ENCODE measurements at places on chromosomes 3 and 15.

DNA sequence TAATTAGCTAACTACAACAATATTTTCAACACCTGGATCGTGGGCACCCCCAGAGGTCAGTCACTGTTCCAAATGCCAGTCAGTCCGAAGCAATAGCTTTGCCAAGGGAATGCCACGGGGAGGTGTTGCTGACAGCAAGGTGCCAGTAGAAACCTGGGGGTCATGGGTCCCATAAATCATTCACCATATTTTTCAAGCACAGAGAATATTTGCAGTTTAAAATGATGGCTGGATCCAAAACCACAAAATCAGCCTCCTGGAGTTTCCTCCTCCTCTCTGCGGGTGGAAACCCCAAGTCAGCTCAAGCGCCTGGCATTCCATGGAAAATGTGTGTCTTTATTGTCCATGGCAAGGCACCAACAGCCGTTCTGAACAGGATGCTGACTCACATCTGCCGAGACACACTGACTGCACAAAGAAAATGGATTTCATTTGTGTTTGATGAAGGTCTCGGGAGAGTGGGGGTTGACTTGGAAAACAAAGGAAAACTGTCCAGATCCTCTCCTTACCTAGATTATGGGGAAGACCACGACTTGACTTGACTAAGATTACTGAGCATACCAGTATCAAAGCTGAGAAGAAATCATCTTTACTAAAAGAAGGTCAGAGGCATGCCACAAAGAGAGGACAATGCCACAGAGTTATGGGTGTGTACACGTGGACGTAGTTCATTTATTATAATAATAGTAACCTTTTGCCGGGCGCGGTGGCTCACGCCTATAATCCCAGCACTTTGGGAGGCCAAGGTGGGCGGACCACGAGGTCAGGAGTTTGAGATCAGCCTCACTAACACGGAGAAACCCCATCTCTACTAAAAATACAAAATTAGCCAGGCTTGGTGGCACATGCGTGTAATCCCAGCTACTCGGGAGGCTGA lies 26.4 kb downstream of the ANXA2 start:
- peak; percentile 100 for DNase-seq

DNA sequence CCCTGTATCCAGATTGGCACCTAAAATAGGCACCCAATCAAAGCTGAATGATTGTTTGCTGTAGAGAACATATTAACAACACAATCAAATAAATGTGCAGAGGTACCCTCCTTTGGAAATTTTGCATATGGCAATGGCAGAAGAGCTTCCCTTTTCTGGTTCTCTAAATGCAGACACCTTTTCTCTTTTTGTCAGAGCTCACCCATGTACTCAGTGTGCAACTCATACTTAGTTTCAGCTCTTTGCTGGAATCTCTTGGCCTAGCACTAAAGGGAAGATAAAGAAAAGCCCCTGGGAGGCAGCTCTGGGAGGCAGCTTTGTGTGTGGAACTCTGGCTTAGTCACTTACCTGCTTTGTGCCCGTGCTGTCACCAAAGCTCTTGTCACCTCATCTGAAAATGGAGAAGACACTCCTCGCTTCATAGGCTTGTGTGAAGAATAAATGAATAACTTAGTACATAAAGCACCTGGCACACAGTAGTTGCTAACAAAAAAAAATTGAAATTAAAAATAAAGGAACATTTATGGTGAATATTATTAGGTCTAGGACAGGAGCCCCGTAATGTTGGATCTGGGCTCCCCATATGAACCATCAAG lies 28.8 kb downstream of the ST6GAL1 start:
- DNase-seq: no peak

- DNase-seq: no peak
These were observed 2.1 kb downstream of the PODXL2 start for GRCh38 chr3:127630811-127631714.

DNA sequence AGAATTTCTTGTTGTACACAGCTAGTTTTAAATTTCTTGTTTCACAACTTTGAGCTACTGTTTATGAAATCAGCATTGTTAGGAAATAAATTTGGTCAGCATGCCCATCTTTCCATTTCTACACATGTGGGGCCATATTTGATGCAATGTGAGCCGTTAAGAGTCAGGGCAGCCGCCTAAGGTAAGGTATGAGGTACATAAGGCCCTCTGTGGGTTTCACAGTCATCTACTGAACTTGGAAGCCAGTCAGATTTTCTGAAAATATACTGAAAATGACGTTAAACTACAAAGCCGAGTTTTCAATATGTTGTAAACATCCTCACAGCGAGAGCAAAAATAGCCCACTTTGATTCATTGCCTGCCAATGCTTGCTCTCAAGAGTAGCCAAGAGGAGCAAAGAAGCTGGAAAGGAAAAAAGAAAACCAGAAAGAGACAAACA lies 94.7 kb upstream of the PDZRN3 start:
- peak; percentile 52 for DNase-seq

GRCh38 chr3:132545471-132545870 lies 51.6 kb upstream of the ACKR4 start:
- peak; percentile 17 for DNase-seq

- DNase-seq: no peak
These were observed 51.0 kb upstream of the TSC22D2 start for GRCh38 chr3:150357140-150357539.

DNA sequence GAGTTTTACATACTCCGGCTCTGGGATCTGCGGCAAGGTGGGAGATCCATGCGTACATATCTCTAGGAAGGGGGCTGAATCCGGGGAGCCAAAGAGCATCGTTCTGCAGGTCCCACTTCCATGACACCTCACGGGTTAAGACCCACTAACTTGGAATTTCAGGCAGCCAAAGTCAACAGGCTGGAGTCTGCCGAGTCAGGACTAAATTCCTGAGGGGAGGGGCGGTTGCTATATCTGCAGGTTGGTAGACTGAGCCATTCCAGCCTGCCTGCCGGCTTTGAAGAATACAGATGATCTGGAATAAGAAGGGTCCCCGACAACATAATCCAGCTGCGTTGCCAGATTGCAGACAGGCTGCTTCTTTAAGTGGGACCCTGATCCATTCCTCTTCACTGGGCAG lies 65.4 kb upstream of the PEX5L start:
- no peak for DNase-seq

- no peak for DNase-seq
These were observed 242.0 kb upstream of the ARRDC4 start for GRCh38 chr15:97718509-97718908.

GRCh38 chr3:73855813-73856212 lies 231.1 kb upstream of the PDZRN3 start:
- no peak for DNase-seq

DNA sequence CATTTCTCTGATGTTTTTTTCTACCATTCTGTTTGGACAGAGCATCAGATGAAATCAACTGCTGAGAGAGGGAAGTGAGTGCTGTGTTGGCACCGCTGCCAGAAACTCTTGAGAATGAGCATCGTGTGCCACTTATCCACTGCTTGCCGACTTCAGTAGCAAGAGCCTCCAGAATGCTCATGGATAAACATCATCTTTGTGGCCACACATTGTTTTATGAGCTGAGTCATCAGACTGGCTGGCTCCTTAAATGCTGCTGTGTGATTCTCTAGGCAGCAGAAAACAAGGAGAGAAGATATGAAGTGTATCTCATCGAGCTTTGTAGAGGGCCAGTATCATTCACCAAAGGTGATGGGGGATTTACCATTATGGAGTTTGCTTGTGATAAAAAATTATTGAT lies 3.4 kb upstream of the DOCK3 start:
- DNase-seq: peak; percentile 98

GRCh38 chr3:10238345-10239183 lies 9.7 kb upstream of the TATDN2 start:
- DNase-seq: no peak

DNA sequence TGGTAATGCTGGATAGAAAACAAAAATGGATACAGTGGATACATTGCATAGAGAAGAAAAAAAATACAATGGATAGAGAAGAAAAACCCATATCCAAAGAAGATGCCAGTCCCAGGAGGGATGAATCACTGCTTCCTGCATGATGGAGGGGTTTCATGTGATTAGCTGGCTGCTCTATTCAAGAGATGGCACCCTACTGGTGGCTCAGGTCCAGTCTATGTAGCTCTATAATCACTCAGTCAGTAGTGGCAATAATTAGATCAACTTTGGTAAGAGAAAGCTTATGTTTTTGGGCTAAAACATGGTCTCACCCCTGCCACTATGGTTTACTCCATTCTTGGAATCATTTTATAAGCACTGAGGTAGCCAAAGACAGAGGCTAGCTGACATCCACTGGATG lies 33.7 kb upstream of the NOX5 start:
- DNase-seq: no peak

- peak; percentile 96 for DNase-seq
These were observed 48.0 kb upstream of the FSTL1 start for GRCh38 chr3:120498556-120499346.

- DNase-seq: no peak
These were observed 14.2 kb downstream of the DNAH1 start for GRCh38 chr3:52330194-52330805.

DNA sequence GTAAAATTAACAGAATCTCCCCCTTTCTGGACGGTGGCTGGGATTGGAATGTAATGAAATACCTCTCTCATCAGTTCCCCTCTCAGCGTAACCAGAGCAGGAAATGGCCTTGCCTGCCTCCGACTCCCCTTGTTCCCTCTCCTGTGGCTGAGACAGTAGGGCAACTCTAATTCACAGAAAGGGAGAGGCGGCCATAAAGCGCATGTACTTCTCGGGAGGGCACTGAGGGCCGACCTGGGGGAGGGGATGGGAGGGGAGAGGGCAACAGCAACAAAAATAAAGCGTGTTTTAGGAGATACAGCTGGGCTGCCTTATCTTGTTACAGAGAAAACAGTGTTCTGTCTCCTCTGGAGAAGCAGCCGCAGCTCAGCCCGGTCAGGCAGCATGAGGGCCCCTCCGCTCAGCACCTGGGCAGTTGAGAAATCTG lies 783.3 kb upstream of the ARRDC4 start:
- no peak for DNase-seq

GRCh38 chr3:45154641-45155147 lies 8.5 kb upstream of the CDCP1 start:
- DNase-seq: peak; percentile 92

DNA sequence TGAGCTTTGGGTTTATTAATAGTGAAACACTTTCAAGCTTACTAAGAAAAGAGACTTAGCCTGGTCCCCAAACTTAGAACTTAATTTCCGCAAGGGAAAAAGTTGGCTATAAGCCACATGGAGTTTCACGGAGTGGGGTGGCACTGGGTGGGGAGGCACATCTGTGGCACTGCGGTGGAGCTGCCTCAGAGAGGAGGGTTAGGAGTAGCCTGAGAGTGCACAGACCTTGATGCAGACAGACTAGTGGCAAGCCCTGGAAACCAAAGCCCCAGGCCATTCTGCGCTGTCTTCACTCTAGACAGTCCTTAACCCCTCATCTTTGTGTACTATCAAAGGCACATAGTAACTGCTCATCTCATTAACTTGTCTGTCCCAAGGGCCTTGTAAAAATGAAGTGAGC lies 22.0 kb downstream of the CXCR6 start:
- no peak for DNase-seq

GRCh38 chr3:172189987-172190603 lies 150.7 kb downstream of the FNDC3B start:
- peak; percentile 49 for DNase-seq

- peak; percentile 80 for DNase-seq
These were observed 30.1 kb upstream of the ZNF502 start for GRCh38 chr3:44682182-44682896.

Measured in GM23248 (cell line).